GM10248 (cell line): ENCODE measurements at places on chromosomes 12 and 14.

- DNase-seq = no peak
Measured at GRCh38 chr12:110436231-110436630, 13.9 kb downstream of the ARPC3 start.

DNA sequence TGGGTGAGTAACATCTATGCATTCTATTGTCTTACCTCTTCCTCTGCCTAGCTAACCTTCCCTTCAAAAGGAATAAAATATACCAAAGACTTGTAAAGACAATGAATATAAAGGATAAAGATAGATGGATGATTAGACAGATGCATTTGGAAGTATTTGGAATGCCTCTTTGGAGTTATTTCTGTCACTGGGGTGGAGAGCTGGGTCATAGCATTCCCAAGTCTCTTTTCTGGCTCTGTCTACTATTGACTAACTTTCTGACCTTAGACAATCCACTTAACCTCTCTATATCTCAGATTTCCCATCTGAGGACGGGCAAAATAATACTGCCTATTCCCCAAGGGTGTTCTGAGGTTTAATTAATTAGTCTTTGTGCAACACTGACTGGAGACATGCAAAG is 517.4 kb downstream of the DIO2 start:
- DNase-seq = no peak

GRCh38 chr14:83470466-83470865 is 1936.8 kb upstream of the SEL1L start:
- DNase-seq = no peak

DNA sequence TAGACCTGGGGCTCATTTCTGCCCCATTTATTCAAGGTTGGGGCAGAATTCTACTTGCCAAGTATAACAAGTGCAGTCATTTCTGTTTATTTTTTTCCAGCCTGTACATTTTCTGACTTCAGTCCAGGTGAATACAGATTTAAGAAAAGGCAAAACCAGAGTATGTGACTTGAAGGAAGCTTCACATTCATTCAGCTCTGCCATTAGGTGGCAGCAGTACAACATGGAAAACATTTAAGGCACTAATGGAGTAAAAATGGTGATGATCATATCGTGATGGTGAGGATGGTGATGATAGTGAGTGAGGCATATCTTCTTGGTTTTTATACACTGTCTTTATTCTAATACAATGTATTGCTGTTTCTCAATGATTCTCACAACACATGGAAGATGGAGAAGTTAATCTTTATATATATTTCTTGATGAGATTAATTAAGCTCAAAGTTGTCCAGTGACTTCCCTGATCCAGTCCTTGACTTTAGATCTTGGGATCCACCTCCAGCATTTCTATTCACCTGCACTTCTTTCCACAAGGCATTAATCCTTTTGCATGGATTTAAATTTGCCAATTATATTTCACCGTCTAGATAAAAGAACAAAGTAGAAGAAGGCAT is 176.7 kb upstream of the SEL1L start:
- no peak for DNase-seq

- DNase-seq = no peak
Measured at GRCh38 chr12:122873540-122873939, 22.4 kb downstream of the VPS37B start.

GRCh38 chr12:122489038-122489437 is 11.7 kb downstream of the ZCCHC8 start:
- no peak for DNase-seq

DNA sequence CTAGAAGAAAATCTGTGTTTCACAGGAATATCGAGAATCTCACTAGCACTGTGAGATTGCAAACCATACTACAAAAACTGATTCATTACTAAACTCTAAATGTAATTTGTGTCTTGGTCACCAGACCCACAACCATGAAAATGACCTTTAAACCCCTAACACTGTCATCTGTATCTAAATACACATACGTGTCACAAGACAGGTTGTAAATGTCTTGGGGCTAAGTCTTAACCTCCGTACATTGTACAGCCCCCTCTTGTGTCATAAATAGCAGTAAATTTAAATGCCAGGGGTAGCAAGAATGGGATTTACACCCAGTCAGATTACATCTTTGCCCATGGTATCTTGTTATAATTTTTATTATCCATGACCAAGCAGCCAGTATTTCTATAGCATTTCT is 117.3 kb downstream of the GPR135 start:
- DNase-seq = no peak

GRCh38 chr14:47366006-47366405 is 309.4 kb downstream of the MDGA2 start:
- no peak for DNase-seq
